ENCODE measurements at places on chromosomes 5 and 9.

GRCh38 chr5:38768412-38769211 is 77.2 kb upstream of the OSMR start:
- no peak for DNase-seq

DNA sequence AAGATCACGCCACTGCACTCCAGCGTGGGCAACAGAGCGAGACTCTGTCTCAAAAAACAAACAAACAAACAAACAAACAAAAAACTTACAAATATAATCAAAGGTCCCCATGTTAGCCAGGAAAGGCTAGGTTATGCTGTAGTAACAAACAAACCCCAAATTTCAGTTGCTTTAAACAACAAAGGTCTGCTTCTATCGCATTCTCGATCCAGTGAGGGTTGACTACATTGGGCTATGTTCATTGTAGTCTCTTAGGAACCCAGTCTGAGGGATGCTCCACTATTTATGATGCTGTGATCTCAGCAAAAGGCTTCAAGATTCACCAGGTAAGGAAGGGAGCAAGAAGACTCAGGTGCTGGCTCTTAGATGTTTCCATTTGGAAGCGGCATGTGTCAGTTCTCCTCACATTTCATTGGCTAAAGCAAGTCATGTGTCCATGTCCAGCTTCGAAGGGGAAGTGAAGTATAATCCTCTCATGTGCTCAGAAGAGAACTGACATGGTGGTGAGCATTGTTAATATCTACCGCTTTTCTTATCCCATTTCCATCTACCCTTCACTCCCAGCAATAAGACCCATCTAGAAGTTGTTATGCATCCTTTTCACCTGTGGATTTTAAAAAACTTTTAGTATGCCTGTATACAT is 26.5 kb upstream of the NEK6 start:
- no peak for DNase-seq

GRCh38 chr5:39577529-39577928 is 152.7 kb upstream of the DAB2 start:
- no peak for DNase-seq

GRCh38 chr5:173602423-173602822 is 14.0 kb downstream of the BOD1 start:
- no peak for DNase-seq

DNA sequence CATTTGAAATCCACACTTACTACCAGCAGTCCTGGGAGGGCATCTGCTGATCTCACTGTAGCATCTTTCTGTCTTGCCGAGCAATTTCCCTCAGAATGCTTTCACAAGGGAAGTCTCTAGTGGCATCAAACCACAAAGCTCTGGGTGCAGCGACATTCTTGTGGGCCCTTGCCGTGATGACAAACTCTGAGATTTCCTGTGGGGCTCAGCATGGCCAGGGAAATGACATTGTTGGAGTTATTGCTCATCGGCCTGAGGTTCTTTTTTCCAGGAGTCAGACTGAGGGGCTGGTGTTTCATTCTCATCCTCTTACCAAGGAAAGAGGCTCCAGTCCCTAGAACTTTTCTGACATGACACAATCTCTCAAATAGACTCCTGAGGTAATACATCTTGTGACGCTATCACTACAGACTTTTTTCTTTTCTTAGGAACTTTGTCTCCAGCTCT is 51.4 kb downstream of the PFDN1 start:
- DNase-seq, result no peak

- DNase-seq, result no peak
These were observed 50.8 kb downstream of the ITGA1 start for GRCh38 chr5:52838326-52839015.

GRCh38 chr5:139952574-139952973 is 90.5 kb downstream of the NRG2 start:
- DNase-seq, result peak; percentile 28

DNA sequence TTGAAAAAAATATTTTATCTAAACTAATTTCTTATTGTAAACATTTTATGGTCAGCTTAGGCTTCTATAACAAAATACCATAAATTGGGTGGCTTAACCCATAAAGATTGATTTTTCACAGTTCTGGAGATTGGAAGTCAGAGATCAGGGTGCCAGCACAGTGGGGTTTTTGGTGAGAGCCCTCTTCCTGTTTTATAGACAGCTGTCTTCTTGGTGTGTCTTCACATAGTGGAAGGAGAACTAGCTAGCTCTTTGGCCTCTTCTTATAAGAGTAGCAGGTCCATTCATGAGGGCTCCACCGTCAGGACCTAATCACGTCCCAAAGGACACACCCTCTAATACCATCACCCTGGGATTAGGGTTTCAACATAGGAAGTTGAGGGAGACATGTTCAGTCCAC is 26.6 kb downstream of the OTULINL start:
- no peak for DNase-seq

GRCh38 chr5:174720612-174721529 is 3.5 kb upstream of the MSX2 start:
- no peak for DNase-seq

GRCh38 chr9:91864380-91864779 is 85.6 kb downstream of the ROR2 start:
- DNase-seq, result no peak

DNA sequence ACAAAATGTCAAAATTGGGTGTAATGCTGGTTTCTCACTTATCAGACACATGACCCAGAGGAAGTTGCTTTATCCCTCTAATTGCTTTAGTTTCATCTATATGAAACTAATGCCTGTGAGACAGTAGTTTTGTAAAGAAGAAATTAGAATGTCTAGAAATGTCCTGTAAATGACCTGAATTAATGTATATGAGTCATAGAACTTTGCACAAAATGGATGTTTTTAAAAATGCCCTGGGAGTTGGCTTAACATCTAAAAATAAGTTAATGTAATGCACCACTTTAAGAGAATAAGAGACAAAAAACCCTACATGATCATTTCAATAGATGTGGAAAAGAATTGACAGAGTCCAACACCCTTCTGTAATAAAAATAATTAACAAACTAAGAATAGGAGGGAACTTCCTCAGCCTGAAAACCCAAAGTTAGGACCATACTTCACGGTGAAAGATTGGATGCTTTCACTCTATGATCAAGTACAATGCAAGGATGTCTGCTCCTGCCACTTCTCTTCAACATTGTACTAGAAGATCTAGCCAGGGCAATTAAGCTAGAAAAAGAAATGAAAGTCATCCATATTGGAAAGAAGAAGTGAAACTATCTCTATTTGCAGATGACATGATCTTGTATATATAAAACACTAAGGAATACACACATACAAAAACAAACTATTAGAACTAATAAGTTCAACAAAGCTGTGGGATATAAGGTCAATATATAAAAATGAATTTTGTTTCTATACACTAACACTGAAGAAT is 117.9 kb downstream of the MELK start:
- DNase-seq, result no peak

DNA sequence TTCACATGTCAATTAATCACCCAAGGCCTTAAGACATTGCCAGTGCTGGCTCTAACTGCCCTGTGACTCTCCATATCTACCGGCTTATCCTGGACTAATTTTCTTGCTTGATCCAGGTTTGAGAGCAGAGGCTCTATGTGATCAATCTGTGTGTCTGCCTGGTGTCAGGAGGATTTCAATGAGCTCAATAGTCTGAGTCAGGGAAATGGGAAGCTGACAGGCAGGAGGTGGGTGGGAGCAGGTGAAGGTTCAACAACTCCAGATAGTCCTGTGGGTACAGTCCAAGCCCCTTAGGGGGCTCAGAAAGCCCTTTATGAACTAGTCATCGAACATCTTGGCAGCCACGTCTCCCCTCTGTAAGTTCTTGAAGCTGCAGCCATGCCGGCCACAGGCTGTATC is 72.2 kb downstream of the SHB start:
- DNase-seq, result no peak

DNA sequence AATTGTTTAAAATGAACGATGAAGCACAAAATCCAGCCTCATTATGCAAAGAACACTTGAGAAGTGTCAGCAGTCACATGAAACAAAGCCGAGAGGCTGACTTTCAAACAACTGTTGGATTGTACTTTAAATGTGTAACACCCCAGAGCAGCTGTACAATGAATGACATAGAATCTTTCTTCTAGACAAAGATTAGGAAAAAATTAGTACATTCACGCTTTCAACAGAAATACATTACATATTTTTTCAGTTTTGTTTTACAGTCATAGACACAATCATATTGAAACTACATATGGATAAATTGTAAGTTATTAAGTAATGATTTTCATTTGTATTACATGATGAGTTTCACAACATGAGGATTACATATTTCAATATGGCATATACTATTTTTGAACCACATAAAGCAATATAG is 10.6 kb upstream of the AGXT2 start:
- no peak for DNase-seq

GRCh38 chr5:80141681-80142080 is 106.5 kb downstream of the THBS4 start:
- no peak for DNase-seq

DNA sequence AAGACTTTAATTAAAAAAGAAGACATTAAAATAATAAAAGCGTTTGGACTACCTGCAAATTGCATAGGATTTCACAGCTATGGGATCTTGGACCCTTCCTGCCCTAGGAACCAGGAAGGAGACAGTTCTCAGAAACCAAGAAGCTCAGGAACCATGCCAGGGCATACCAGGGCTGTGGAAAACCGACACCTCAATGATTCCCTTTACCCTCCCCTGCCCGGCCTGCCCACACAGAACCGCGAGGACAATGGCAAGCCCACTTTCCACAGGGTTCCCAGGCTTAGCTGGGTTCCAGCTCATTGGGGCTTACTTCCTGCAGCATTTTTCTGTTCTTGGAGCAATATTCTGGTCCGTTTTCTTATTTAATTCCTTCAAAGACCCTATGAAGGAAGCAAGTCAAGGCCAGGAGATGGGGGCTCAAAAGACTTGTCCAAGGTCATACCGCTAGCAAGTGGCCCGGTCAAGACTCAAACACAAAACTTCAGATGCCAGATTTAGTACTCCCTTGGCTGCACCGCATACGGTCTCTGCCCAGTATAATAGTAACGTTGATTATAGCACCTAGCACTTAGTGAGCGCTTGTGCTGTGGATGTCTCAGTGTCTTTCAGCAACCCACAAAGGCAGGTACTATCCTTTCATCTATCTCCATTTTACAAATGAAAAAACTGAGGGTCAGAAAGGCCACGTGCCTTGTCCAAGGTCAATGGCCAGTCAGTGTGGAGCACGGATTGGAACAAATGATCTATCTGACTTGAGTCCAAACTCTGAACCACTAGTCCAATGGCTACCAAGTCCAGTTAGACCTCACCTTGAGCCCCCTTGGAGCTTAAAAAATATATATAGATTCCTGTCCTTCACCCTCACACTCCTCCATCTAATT is 6.8 kb downstream of the FAT2 start:
- DNase-seq, result no peak

DNA sequence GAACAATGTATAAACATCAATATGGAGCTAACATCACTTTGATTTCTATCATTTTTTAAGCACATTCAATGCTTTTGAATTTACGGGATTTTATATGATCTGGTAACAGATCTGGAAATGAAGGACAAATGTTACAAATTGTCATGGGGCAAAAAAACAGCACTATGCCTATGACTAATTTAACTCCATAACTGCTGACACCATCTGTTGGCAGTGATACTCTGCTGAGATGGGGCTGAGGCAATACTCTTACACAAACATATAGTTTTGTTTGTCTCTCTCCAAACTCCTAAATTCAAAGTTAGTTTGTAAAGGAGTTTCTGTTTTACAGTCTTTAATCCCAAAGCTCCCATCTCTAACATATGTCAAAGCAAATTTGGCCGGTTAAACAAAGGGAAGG is 132.5 kb upstream of the FER start:
- DNase-seq, result no peak

- DNase-seq, result no peak
These were observed 31.6 kb downstream of the NNT start for GRCh38 chr5:43634621-43635020.

DNA sequence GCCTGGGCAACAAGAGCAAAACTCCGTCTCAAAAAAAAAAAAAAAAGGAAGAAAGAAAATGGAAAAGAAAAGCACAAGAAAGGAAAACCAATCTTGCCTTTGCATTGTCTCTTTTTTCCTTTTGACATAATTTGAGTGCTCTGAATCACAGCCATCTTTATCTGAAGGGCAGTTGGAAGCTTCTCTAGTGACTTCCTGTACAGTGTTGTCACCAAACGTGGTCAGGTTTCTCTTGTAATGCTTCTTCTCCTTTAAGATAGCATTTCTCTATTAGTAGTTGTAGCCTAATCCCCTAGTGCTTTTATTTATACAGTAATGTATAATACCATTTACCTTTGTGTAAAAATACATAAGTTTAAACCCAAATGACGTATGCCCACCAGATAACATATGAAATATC is 18.1 kb downstream of the PRKACG start:
- no peak for DNase-seq

- DNase-seq, result no peak
These were observed 317.9 kb upstream of the IRX1 start for GRCh38 chr5:3277590-3278196.

GRCh38 chr5:137716337-137716736 is 19.6 kb downstream of the KLHL3 start:
- no peak for DNase-seq

DNA sequence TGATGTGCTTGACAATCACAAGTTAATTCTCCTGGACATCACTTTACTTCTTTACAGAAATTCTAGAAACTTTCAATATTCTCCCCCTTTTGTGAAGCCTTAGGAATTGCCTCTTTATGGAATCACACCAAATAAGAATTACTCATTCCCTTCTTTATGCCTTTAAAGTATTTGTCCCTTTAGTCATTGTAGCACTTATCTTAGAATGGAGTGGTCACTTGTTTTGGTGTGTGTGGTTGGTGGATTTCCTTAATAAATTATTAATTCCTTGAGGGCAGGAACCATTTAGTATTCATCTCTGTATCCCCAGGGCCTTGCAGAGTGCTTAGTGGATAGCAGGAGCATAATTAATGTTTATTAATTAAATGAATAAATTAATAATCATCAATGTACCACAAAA is 307.0 kb downstream of the ARRDC3 start:
- no peak for DNase-seq
